Activated naive CD4-positive, alpha-beta T cell treated with anti-CD3 and anti-CD28 coated beads, Interleukin-2, amount 10 ng/mL, durations not matched to agents 7 days and 5 days (primary cell): ENCODE measurements at places on chromosomes 4 and X.

- no peak for DNase-seq
Measured at GRCh38 chr4:169440446-169440845, 169.7 kb upstream of the SH3RF1 start.

- no peak for DNase-seq
Measured at GRCh38 chr4:141851246-141851891, 215.0 kb downstream of the IL15 start.

DNA sequence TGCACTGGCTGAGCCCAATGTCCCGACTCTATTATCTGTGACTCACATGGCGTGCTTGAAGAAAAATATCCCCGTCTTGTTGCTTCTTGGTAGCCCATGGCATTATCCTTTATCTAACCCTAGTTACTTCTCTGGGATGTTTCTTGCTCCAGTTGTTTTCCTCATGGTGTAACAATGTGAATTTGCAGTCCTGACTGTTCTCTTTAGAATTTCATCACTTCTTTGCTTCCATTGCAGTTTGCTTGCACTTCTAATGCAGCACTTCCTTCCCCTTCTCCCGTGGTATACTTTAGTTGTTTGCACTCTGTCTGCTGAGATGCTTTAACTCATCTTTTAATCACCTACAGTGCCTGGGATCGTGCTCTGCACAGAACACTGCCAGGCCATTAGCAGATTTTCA lies 126.9 kb downstream of the MAML3 start:
- no peak for DNase-seq

DNA sequence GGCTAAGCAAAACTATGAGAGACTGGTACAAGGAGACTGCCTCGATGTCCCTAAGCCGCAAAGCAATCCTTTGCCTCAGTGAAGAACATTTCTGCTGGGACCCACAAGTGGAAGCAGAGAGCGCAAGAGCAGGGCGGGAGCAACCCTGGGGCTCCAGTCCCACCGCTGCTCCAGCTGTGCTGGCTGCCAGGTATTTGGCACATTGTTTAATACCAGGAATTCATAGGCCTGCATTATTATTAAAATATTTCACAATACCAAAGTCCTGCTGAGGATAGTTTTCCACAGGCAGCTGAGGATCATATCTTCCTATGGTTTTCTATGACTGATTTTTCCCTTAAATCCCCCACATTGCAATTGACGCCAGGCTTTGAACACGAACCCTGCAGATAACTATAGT lies 163.5 kb upstream of the TLL1 start:
- no peak for DNase-seq

- no peak for DNase-seq
Measured at GRCh38 chrX:56284269-56284668, 52.1 kb downstream of the KLF8 start.

DNA sequence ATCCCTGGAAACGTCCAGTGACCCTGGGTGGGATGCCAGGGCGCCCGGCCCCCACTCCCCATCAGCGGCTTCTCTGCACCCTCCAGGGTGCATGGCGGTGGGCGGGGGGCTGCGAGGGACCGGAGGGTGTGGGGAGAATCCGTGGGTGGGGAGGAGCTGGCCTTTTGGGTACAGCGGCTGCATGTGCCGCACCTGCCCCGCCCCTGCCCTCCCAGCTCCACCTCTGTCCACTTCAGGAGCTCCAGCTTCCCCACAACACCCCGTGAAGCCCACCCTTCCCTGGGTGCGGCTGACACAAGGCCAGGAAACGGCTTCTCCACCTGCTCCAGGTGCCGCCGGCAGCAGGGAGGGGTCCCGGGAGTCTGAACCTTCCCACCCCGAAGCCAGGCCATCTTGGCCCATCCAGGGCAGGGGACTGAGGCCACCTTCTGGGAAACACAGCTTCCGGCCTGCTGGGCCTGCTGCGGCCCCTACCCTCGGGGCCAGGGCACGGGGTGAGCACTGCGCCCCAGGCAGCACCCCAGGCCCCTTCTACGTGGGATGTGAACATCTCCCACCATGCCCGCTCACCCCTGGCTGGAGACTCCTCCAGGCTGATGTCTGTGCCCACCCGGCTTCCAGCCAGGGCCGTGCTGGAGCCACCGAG lies 34.6 kb downstream of the CPLX1 start:
- DNase-seq = no peak

GRCh38 chr4:177455561-177455970 lies 13.3 kb upstream of the AGA start:
- no peak for DNase-seq

DNA sequence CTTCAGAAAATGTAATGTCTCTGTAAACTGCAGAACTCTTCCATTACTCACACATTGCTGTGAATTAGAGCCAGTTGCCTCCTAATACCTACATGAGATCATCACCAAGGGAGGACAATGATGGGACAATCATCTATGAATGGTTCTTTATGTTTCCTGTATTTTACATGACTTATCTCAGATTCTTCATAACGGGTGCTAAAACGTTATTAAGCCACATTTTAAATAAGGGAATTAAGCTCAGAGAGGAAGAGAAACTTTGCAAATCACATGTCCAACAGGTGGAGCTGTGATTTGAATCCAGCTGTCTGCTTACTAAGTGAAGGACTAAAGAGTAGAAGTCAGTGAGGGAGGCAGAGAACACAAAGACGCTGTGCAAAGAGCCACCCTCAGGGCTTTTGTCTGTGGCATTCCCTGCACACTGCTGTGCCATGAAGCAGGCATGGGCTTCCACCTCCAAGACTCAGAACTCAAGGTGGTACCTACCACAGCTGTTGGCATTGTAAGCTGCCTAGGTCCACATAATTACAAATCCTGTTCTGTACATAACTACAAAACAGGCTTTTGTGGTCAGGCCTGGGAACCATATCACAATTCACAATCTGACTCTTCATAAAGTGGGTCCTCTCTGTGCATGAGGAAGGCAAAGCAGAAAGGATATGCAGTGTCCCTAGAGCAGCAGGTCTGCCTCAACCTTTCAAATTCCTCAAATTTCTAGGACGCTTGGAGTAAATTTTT lies 12.8 kb downstream of the TBC1D9 start:
- DNase-seq = no peak
